ENCODE measurements at places on chromosomes 16 and 17.

DNA sequence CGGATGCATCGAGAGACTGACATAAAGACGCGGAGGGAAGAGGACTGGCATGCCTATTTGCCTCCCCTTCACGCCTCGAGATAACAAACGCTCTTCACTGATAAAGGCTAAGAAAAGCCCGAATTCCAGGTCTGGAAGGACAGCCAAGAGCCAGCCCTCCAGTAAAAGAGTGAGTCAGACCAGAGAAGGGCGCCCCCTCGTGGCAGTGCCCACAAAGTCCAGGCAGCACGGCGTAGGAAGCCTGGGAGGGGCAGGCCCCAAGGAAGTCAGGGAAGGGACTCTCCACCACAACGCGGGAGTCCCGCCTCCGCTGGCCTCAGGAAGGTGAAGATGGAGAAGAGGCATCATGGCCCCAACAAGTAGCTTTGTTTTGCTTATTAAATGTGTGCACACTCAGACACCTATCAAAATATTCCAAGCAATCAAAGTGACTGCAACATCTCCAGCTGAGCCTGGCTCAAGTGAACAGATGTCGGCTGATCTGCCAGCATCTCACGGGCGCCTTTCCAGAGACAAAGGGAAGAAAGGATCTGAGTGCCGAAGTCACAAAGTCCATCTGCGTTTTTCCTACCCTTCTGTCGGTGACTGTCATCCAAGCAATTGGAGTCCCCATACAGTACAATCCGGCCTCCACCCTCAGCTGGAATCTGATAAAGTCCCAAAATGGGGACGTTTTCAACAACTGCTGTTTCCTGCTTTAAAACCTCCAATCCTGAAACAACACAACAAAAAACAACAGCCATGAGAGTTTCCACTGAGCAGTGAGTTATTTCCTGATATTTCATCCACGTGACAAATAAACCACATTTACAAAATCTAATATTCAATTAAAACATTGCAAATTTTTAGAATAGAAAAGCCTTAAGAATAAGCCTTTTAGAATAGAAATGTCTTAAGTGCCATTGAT is 20.4 kb upstream of the SLC38A8 start:
- DNase-seq = peak; percentile 47

DNA sequence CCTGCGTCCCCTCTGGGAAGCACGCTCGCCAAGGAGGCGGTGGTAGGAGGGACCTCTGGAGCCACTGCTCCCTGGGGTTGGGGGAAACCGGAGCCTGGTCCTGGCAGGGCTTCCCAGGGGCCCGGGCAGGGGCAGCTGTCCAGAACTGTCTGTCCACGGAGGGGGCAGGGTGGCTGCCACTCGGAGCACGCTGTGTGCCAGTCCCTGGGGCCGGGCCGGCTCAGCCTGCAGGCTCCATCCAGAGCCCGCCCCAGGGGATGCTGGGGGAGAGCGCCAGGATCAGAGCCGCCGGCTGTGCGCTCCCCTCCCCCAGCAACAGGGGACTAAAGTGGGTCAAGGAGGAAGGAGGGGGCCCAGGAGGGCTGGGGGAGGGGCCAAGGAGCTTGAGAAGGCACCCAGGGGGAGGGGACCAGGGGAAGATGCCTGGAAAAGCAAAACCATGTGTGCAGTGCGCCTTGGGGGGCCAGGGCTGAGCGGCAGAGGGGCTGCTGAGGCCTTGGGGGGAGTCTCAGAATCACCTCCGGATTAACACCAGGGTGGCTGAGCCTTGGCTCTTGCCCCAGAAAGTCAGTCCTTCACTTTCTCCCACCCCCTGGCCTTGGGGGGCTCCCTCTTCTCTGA is 21.3 kb downstream of the ZNF423 start:
- no peak for DNase-seq

GRCh38 chr16:12786081-12786480 is 17.6 kb downstream of the CPPED1 start:
- DNase-seq = no peak

DNA sequence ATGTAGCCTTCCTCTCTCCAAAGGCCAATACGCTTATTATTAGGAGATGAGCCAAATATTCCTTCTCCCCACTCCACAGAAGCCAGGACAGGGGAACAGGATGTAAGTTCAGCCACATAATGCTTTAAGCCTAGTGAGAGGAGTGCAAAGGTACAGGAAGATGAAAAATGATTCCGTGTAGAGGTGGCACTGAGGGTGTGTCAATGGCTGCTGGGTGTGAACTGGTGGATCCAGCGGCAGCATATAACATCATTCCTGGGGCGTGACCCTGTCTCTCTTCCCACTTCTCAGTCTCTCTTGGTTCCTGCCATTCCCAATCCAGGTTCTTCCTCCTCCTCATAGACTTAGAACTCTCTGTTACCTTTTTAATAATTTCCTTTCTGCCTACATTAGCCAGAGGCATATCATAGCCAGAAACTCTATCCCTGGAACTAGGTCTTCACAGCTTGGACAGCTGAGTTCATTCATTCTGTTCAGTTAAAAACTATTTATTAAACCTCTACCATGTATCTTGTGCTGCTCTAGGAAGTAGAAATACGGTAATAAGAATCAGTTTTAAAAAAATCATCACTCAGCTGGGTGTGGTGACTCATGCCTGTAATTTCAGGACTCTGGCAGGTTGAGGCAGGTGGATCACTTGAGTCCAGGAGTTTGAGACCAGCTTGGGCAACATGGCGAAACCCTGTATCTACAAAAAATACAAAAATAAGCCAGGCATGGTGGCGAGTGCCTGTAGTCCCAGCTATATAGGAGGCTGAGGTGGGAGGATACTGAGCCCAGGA is 58.0 kb upstream of the FAM20A start:
- DNase-seq = no peak

- DNase-seq = no peak
These were observed 22.5 kb downstream of the CENPX start for GRCh38 chr17:81999976-82000802.

DNA sequence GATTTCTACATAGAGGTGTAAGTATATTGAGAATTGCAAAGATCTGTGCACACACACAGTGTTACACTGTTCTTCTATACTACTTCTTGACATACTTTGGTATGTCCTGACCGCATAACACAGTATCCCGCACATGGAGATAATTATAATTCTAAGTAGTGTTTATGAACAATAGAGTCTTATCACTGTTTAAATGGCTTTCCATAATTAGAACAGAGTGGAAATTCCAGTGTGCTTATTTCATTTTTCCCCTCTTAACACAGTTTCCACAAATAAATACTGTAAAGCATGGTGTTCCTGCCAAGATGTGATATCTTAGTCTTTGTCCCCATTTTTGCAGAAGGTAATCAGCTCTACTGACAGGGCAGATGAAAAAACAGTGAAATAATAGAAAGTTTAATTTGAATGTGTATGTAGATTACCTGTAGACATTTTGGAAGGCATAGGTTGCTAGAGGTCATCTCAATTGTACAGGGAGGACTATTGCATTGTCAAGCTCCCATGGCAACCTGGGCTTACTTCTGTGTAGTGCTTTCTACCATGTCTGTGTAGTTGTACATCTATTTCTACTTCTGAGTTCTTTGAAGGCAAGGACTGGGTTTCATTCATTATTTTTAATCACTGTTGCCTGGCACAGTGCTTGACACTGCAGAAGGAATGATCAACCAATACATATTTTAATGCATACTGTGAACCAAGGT is 10.1 kb upstream of the KRT28 start:
- no peak for DNase-seq

DNA sequence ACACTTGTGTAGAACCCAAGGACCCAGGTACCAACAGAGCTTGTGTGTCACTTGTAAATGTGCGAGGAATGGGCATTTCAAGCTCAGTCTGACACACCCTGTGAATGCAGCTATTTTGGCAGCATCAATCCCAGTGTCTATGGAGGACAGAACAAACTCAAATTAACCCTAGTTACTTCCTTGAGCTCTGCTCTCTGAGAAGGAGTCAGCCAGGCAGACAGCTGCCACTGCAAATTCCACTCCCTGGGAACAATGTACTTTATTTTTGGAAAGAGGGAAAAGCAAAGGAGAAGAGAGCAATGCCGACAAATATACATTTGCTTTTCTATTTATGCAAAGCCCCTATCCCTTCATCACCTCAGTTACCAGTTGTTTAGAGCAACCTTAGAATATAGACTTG is 48.4 kb upstream of the NOG start:
- DNase-seq = no peak

DNA sequence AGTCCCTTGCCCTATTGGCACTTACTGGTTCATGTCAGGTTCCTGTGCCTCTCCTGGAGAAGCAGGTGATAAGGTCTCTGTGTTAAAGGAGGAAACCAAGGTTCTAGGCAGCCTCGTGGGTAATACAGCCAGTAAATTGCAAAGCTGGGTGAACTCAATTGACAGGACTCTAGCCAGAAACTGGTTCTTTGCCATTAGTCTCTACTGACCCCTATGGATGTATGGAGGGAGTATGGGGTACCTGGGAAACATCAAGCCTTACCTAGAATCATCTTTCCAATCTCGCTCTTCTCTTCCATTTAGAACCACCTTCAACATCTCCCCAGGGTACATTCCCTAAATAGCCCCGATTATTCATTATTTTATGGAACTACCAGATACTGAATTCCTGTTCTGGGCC is 169.3 kb downstream of the CDH13 start:
- DNase-seq = no peak

DNA sequence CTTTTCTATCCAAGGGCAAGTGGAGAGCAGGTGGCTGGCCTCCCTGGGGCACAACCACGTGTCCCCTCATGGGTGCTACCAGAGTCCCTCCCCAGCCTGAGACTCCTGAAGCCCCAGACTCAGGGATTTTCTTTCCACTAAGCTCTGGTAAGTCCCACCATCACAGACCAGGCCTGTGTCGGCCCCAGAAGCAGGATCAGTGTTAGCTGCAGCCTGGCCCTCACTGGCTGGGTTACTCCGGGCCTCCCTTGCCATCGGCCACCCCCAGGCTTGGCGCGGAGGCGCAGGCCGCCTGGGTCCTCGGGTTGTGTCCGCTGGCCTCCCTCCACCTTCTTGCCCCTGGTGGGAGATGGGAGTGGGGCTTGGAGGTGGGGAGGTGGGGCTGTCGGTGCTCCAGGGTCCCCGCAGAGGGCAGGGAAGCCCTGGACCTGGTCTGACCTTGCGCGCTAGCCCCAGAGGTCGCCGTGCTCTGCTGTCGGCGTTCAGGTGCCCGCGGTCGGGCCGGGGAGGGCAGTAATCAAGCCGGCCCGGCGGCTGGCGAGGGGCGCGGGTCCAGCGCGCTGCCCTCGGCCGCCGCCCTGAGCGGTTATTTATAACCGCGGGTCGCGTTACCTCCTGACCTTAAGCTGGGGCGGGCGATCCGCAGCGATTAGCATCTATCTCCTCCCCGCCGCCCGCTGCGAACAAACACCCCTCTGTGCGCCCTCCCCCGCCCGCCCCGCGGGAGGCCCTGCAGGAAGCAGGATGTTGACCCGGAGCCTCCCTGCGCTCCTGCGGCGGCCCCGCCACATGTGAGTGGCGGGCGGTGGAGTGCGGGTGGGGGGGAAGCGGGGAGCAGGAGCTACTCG is 78.1 kb upstream of the TOB1 start:
- peak; percentile 28 for DNase-seq

DNA sequence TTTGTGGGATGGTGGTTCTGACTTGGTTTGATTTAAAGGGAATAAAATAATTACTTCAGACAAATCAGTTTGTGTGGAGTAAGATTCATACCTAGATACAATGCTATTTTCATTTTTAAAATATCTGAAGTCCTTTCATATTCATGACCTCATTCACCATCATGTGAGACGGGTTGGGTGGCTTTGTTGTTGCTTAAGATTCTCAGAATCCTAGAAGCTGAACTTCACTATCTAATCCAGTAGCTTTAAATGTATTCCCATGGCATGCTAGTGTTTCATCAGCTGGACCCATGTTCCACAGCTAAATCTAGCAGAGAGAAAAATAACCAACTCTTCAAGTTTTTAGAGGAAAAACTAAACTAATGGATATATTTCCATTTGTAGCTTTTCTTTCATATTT is 2.7 kb upstream of the AMFR start:
- no peak for DNase-seq

Measured in AML-193 (cell line).